ENCODE measurements at places on chromosomes 1 and 21.

- peak; percentile 44 for DNase-seq
Observed at GRCh38 chr1:68111519-68112436, 61.4 kb upstream of the DIRAS3 start.

DNA sequence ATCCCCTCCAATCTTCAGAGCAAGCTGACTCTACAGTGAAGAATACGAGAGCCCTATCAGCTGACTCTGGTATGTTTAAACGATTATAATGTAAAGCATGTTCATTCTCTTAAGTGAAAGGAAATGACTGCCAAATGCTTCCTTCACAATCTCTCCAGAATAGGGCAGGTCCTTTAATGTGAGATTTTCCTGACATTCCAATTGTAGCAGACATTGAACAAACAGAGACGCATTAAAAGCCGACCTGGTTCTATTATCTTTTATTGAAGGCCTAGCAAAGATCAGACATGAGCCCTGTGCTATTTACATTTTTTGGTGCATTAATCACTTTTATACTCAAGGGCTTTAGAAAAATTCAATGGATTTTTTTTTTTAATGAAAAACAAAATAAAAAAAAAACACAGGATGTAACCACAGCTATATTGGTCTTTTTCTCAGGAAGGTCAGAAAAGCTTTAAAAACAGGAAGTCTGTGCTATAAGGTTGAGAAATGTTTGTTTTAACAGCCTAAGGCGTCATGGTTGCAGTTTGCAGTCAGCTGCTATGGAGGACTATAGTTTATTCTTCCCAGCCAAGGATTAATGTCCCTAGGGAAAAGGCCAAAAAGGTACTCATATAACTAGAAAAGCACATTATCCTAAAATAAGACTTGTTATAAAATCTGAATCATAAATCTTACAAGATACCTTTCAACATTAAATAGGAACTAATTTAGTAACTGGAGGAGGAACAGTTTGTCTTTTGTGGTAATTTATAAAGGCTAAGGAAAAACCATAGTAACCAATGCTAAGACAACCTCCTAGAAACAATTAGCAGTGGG, 104.8 kb downstream of the RERE start:
- no peak for DNase-seq

DNA sequence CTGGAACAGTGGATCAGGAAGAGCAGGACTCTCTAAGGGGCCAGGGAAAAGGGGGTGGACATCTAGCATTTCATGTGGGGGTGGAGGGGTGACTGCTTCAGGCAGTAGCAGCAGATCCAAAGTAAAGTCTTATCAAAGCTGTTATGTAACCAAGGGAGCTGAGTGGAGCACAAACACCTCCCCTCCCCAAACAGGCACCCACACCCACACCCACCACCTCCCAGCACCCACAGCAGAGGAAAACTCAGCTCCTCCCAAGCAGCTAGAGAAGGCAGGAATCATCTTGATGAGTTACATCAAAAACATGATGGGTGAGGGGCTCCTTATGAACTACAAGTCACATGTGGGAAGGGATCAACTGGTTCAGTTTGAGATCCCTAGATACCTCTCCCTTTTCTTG, 6.0 kb downstream of the DLGAP3 start:
- peak; percentile 3 for DNase-seq

GRCh38 chr1:76729142-76729541, 138.1 kb upstream of the ST6GALNAC5 start:
- no peak for DNase-seq

DNA sequence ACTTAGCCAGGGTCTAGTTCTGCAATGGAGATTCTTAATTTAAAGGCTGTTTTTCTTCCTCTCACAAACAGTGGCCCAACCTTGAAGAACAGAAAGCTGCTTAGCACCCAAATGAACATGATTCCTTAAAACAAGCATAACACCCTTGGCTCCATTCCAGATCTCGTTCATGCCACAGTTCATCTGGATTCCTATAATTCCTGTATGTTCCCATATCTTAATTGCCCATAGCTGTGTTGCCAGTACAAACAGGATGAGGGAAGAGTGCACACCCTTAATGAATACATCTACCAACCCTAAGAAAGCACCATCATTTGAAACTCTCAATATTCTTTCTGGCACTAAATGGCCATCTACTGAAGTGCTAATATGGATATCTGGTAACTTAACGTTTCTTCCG, 45.5 kb downstream of the TGFB2 start:
- DNase-seq = peak; percentile 29

DNA sequence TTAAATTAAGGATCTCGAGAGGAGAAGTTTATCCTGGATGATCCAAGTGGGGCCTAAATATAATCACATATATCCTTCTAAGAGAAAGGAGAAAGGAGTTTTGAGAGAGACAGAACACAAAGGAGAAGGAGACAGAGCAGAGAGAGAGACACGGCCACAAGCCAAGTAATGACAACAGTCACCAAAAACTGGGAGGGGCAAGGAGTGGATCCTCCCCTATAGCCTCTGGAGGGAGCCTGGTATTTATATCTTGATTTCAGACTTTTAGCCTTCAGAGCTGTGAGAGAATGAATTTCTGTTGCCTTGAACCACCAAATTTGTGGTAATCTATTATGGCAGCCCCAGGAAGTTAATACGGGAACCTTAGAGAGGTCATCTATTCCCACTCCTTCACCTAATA, 49.5 kb upstream of the CD1D start:
- DNase-seq = no peak

GRCh38 chr1:244988521-244988920, 124.2 kb upstream of the HNRNPU start:
- DNase-seq = no peak

DNA sequence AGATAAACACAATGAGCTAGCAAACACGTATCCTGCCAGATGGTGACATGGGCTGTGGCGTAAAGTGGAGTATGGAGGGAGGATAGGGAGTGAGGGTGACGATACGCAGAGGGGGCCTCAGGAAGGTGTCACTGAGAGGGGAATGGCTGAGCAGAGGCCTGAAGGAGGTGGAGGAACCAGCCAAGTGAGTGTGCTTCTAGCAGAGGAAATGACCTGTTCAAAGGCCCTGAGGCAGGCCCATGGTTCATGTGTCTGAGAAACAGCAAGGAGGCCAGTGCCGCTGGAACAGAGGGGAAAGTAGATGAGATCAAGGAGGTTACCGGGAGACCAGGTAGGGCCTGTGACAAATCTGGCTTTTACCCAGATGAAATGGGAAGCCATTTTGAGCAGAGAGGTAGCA, 36.0 kb downstream of the TAS1R2 start:
- no peak for DNase-seq

DNA sequence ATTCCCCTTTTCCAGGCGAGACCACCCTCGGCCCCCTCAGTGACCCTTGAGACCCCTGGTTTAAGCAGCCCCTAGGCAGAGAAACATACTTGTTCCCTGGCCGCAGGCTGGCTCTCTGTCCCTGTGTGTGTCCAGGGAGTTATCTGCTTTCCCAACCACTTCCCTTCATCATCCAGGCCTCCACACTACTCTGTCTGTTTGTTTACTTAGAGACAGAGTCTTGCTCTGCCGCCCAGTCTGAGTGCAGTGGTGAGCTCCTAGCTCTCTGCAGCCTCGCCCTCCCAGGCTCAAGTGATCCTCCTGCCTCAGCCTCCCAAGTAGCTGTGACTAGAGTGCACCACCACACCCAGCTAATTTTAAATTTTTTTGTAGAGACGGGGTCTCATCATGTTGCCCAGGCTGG, 5.8 kb upstream of the VWA1 start:
- DNase-seq = no peak

Measured in SK-N-SH (cell line).